Fibroblast of mammary gland (primary cell): ENCODE measurements at places on chromosomes 1 and 21.

DNA sequence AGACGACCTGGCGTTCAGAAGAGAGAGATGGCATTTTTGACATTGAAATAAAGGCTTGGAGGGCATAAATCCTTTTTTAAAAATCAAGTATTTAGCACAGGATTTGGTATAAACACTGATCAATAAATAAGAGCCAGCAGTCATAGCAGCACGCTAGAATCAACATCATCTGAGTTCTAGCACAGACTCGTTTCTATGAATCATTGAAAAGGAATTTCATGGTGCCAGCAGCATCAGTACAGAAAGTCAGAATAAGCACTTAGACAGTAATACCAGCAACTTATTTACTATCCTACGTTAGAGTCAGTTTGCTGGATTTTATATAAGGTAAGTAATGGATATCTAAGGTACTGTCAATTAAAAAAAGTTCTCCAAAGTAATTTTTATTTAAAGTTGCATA is 119.3 kb downstream of the HLCS start:
- peak; percentile 74 for DNase-seq

GRCh38 chr1:43832255-43832654 is 101.3 kb upstream of the ARTN start:
- DNase-seq, result no peak

- no peak for DNase-seq
Measured at GRCh38 chr1:42141978-42142377, 11.2 kb upstream of the GUCA2B start.

GRCh38 chr1:165861911-165862310 is 34.5 kb downstream of the UCK2 start:
- DNase-seq, result no peak

GRCh38 chr21:41246808-41247207 is 69.8 kb upstream of the FAM3B start:
- DNase-seq, result no peak

DNA sequence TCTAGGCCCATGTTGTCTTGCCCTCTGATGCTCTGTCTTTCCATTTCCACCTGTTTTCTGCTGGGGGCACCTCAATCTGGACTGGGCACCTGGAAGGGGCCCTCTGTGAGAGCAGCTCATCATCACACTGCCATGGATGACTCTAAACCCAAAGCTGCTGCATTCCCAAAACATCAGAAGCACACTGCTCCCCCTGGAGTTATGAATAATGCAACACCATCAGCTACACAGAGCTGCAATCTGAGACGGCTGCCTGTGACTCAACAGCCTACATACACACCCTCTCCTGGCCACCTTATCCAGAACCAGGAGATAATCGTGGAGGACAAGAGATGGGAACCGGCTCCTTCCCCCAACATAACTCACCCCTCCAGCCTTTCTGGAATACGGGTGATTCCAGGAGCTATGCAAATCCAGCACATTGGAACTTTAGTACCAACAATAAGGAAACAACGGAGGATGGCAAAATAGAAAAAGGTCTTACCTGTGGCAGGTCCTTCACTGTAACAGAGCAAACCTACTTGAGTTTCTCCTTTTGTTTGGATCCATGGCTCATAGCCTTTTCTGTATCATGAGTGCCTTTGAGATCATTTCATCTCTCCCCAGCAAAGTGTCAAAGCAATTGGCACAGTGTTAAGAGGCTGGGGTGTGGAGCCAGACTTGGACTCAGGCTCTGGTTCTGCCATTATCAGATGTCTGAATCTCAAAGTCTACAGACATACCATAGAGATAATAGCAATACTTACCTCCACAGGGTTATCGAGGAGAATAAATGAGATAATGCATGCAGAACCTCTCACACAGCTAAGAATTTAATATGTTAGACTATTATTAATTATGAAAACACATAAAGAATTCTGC is 29.3 kb downstream of the AK2 start:
- DNase-seq, result peak; percentile 95

DNA sequence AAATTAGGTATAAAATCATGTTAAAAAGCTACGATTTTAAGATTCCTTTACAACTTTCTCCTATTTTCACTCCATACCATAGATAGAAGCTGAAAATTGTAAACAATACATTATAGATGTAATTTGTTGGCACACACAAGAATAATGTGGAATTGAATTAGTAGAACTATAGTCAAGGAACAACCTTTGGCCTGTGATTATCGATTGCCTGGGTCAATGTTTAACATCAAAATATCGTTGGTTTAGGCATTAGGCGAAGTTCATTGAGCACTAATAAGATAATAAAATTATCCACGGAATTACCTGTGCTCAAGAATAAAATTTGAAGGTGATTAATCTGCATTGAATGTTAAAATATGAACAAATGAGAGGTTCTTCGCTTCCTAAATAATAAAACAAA is 455.1 kb upstream of the ZP4 start:
- DNase-seq, result no peak

DNA sequence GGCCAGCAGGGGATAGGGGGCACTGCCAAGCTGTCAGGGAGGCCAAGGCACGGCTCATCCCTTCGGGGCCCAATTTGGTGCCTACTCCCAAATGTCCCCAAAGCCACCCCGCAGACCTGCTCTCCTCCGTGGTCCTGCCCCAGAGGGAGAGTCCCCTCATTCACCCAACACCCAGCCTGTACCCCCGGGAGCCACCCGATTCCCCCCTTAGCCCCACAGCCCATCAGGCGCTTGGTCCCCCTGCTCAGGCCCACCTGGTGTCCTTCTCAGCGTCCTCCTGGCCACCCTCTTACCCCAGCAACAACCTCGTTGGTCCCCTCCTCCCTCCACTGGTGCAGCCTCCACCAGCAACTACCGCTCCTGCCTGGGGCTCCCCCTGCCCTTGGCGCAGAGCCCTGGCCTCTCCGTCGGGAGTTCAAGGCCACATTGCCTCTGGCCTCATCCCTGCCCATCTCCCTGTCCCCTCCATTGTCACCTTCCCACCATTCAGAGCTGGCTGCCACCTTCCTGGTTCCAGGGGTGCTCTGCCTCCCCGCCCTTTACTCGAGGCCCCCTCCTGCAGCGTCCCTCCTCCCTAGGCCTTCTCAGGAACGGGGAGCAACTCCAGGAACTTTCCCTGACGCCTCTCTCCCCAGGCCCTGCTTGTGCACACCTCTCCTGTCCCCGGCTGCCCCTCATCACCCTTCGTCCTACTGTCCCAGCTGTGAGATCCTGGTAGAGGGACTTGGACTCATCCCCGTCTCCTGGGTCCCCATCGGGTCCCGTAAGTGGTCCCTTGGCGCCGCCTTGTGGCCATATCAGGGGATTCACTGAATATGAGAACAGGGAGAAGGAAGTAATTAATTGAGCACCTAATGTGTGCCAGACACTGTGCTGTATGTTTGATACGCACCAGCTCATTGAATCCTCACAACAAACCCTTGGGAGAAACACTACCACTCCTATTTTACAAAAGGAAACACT is 73.9 kb downstream of the RAP1GAP start:
- DNase-seq, result peak; percentile 63
